ENCODE measurements at places on chromosomes 3 and 15.

DNA sequence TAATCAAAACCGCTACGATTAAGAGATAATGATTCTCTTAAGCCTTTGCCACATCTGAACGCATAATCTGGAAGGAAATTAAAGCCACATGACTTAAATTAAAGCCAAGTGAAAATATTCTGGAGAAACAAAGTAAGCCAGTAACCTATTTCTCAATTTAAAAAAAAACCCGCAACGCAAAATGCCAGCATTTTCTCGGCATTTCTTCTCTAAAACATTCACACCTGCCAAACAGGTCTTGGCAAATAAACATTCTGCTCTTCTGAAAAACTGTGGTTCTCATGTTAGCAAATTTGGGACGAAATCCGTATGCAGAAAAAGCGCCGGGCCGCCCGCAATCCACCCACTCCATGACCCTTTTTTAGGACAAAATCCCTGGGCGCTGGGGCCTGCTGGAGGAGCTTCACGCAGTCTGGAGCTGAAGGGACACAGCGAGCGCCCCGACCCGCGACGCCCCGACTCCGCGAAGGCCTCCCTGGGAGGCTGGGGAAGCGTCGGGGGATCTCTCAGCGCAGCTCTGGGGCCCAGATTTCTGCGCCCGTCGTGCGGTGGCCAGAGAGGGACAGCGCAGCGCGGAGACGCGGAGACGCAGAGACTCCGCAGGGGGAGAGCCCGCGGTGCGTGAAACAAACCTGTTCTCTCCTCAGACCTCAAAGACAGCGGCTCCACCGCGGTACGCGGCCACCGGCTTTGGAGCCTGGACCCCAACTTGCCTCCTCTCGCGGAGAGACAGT, 471 bp downstream of the NKIRAS1 start:
- no peak for DNase-seq

DNA sequence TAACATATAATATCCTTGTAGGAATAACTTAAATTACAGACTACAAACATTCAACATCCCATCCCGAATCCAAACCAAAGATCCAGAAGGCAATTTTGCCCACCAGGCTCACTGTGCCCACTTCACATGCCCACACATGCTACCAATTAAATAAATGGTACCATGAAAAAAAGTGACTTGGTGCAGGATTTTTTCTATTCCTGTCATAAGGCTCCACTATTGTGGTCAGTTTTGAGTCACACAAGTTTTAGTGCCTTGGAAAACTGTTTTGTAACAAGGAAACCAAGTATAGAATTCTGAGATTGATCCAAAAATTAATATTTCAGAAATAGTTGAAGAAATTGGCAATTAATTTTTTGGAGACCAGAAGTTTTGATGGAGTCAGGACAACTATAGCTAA, 470.1 kb upstream of the THBS1 start:
- DNase-seq, result no peak

DNA sequence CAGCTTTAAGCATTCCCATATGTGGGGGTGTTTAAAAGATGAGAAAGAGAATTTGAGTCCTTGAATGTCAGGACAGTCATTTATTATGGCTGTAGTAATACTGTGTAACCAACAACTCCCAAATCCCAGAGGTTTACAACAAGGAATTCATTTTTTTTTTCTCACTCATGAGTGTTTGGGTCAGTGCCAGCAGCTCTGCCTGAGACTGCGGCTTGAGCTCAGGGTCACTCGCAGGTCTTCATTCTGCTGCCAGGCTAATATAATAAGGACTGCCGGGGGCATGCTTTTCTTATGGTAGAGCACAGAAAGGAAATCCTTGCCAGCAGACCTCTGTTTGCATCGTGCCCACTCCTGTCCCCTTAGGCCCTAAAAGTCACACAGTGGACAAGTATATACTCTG, 277.9 kb upstream of the LMCD1 start:
- no peak for DNase-seq

DNA sequence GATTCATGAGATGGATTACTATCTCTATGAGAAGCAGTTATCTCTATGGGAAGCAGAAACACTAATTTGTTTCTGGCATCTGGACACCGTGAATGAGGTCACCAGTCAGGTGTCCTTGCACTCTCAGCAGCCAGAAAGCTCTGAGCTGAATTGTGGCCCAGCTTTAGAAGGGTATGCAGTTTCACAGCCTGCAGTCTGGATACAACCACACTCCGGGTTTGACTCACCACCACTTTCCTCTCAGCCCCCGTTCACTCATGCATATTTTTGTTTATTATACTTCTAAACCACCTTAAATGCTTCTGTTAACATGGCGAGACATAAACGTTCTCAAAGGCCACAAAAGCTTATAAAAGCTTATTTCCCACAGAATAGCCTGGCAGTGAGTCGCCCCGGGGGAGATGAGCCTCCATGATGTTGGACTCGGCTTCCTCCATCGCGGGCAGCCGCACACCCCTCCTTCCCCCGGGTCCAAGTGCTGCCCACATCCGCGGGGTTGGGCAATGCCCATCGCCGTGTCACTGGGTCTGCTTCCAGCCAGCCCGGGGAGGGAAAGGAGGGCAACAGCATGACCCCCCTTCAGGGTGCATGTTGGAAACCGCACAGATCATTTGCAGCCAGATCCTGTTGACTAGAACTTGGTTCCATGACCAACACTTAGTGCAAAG, 16.8 kb upstream of the SLC41A3 start:
- no peak for DNase-seq

- DNase-seq, result no peak
Observed at GRCh38 chr3:170539897-170540296, 46.0 kb downstream of the SLC7A14 start.

DNA sequence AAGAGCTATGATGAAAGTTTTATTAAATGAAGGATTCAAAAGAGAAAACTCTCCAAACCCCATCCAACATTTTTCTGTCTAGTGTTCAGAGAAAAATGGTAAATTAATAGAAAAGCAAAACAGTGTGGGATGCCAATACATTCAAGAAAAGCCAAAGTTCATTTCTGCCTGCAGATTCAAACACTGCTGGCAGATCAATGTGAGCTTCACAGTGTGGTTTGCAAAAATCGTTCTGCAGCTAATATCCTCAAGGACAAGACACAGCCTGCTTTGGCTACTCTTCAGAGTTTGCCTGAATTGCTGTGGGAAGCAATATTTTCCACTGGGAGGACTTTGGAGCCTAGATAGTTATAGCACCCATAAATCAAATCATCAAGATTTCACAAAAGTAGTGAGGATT, 619.9 kb upstream of the SUCLG2 start:
- no peak for DNase-seq

DNA sequence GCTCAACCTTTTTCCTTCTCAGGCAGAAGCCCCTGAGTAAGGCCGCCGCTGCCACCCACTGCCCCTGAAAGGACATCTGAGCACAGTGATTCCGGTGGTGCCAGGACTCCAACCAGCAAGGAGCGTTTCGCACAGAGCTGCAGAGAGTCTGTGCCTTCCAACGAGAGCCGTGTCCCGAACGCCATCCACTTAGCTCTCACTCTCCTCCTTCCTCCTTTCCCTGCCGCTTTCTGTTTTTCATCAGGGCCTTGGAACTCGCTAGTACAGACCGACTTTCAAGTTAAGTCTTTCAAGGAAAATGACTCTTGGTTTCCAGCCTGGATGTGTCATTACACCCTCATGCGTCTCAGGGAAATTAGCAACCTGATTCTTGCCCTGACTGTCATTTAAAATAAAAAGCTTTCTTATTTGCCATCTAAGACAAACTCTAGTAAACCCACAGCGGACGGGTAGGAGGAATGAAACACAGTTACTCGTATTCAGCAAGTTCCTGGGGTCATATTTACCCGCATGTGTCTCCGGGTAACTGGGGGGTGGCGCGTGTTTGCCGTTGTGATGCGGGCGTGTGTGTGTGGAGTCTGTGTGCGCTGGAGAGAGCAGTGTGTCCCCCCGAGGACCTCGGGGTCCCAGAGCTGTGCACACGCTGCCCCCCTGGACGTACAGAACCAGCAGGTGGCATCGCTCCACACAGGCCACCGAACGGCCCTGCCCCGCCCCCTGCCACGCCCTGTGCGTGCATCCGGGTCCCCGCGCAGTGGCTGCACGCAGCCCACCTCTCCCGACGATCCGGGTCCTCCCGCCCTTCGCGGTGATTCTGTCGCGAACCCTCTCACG, 30.4 kb upstream of the ALDH1A3 start:
- no peak for DNase-seq

- DNase-seq, result no peak
Observed at GRCh38 chr15:90873998-90874605, 5.7 kb downstream of the FURIN start.

DNA sequence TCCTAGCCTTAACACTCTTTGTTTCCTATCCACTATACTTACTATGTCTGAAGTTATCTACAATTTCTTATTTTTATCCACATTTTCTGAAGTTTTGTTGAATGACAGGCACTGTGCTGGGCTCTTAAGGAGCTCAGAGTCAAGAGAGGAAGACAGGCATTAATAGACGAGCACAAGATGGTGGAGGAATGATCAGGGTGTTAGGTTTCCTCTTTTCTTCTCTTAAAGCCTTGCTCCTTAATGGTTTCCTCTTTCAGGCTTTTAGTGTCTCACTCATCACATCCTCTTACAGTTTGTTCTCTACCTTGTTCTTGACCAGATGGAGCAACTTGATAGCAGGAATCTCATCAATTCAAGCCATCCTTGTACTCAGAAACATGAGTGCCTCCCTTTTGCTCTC, 52.9 kb upstream of the BCL6 start:
- DNase-seq, result no peak

GRCh38 chr15:60949039-60949977, 279.8 kb downstream of the RORA start:
- no peak for DNase-seq

- no peak for DNase-seq
Observed at GRCh38 chr3:32217339-32217738, 21.1 kb upstream of the CMTM8 start.

DNA sequence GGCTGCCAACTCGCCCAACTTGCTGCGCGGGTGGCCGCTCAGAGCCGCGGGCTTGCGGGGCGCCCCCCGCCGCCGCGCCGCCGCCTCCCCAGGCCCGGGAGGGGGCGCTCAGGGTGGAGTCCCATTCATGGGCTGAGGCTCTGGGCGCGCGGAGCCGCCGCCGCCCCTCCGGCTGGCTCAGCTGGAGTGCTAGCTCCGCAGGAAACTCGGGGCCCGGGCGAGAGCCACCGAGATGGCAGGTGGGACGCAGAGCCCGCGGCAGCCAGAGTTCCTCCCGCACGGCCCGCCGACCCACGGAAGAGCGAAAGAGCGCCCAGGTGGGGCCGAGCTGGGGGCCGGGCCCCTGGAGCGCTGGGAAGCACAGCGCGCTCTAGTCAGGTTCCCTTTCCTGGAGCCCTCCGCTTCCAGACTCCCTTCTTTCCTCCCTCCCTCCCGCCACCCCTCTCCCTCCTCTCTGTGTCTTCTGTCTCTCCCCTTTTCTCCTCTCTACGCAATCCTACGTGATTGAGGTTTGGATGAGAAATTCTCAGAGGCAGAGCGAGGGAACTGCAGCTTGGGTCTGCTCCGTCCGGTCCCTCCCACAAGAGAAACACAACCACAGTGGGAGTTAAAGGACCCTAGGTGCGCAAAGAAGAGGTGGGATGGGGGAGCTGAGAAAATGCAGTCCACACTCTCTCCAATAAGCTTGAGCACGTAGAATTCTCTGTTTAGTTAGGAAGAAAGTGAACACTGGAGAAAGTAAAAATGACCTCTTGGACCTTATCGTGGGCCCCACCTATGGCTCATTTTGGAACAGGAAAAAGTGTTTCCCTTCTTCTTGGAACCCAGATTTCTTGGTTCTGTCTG, 317.3 kb downstream of the FGF12 start:
- no peak for DNase-seq

DNA sequence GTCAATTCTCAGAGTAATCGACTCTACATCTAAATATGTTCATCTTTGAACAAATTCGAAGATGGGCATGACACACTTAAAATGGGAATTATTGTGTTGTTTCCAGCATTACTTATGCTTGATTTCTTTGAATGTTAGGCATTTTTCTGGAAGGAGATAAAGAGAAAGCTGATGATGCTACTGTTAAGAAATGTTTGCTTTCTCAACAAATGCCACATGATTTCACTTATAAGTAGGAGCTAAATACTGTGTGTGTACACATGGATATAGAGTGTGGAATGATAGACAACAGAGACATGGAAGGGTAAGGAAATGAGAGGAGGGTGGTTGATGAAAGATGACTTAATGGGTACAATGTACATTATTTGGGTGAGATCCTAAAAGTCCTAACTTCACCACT, 400.9 kb downstream of the TBL1XR1 start:
- DNase-seq, result no peak

GRCh38 chr15:101329309-101329863, 34.3 kb upstream of the SNRPA1 start:
- no peak for DNase-seq

DNA sequence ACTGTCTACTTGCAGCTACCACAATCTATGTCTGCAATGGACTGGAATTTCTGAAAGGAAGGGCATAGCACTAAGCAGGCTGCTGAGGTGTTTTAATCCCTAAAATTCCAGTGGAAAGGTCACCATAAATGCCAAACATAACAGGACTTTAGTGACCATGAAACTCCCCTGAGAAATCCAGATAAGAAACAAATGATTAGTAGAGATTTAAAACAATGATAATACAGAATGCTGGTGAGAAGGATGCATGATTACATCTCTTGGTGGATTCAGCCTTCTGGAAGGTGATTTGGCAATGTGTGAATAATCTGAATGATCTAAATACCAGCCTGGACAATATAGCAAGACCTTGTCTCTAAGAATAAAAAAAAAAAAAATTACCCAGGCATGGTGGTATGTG, 475.0 kb upstream of the CBLB start:
- DNase-seq, result no peak

DNA sequence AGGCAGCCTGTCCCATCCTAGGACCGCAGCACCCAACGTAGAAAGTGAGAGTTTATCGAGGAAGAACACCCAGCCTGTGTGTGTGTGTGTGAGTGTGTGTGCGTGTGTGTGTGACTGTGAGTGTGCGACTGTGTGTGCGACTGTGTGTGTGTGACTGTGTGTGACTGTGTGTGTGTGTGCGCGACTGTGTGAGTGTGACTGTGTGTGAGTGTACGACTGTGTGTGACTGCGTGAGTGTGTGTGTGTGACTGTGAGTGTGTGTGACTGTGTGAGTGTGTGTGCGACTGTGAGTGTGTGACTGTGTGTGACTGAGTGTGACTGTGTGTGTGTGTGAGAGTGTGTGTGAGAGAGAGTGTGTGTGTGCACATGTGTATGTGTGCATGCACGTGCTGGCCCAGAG, 15.1 kb upstream of the DLL4 start:
- no peak for DNase-seq

DNA sequence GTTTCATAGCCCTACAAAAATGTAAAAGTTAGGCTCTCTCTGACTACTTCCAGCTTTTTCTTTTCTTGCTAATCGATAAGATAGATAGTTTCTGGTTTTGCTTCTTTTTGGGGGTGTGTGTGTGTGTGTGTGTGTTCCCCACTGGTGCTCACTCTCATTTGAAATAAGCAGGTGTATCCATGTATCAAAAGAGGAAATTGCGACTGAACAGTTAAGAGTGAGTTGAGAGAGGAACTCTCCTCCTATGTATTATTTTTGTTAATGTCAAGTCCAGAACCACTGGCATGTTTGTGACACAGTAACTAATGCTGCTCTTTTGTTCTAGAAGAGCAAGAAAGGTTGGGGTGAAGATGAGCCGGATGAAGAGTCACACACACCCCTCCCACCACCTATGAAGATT, 96.7 kb upstream of the UMPS start:
- DNase-seq, result no peak

Data from KG1 (cell line).